NCI-H2081 treated with DMSO at 0.1 percent for 48 hours (cell line): ENCODE measurements at places on chromosomes 1 and 21.

DNA sequence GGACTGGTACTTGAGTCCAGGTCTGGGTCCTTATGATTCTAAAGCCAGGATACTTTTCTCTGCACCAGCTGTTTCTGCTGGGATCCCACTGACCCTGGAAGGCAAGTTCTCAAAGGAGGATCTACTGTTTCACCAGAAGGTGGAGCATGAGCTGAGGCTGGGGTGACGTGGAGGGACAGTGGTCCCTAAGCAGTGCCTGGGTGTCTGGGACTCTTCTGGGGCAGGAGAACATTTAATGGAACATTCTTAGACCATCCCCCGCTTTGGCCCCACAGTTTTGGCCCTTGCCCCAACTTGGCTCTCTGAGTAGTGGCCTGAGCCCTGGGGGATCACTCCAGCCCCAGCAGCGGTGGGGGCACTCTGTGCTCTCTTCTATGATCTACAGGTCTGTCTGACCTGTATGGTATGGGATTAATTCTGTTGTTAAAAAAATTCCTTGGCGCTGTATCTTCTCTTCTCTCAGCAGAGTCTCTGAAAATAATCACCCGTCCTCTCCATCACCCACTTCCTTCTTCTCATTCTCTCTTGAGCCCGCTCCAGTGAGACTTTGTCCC lies 60.3 kb upstream of the CSF3R start:
- no peak for DNase-seq

GRCh38 chr1:147612366-147612765 lies 58.0 kb downstream of the ACP6 start:
- peak; percentile 75 for DNase-seq

- DNase-seq, result no peak
Measured at GRCh38 chr1:234108921-234109320, 204.4 kb downstream of the SLC35F3 start.

DNA sequence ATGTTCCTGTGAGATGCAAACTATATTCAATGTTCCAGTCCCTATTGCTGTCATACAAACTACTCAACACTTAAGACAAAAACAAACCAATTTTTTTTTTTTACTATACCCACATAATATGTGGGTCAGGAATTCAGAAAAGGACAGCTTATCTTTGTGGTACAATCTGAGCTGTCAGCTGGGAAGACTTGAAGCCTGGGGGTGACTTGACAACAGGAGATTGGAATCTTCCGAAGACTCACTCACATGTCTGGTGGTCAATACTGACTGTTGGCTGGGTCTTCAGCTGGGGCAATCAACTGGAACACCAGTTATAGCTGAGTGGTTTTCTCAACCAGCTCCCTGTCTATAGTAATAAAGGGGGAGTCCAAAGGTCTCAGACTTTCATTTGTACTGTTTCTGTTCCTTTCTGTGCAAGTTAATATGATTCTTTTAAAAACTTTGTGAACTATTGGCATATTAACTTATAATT lies 81.7 kb upstream of the ATP1B1 start:
- no peak for DNase-seq

- DNase-seq, result no peak
Measured at GRCh38 chr1:5428351-5428750, 563.9 kb downstream of the NPHP4 start.

- DNase-seq, result no peak
Measured at GRCh38 chr1:41716188-41717130, 202.3 kb downstream of the HIVEP3 start.

DNA sequence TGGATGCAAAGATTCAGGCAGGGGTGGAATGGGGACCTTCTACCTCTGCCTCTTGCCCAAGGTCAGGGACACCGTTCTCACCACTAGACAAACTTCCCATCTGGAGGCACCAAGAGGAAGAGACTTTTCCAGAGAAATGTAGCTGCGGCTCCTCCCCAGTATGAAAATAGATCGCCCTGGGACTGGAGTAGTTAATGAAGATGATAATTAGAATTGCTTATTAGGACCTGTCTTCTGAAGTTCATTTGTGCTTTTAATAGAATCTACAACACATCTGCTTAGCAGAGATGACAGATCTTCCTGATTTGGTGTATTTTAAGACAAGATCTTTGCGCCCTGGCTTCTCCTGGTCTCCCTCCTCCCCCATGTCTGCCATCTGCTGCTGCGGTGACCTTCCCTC lies 266.6 kb downstream of the KAZN start:
- DNase-seq, result no peak

- no peak for DNase-seq
Measured at GRCh38 chr1:56052041-56052440, 527.3 kb downstream of the PLPP3 start.
